Renal cortex interstitium (tissue), 15 donors: ENCODE measurements at places on chromosomes 7 and 10.

DNA sequence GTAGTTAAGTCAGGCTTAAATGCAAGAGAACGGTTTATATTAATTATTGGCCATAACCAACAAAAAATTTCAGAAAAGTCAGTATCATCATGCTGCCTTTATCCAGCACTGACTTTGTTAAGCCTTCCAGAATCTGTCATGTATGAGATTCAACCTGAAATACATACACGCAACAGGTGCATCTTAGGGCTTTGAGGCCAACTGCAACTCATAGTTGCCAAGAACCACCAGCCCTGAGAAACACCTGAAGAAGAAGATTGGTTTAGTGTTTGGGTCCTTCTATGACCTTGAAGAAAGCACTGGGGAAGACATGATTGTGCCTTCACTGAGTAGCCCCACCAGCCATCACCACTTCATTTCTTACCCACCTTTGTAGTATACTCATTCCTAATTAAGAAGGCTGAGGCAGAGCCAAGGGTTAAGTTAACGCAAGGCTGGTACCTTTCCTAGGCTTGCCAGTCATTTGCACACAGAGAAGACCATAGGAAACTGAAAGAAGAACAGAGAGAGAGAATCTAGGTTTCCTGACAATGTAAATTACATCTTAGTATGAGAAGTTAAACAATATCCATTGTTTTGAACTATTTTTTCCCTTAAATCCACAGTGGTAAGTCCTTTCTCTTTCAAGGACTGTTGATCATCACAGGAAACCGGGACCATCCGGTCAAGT lies 200.1 kb upstream of the PRKCQ start:
- DNase-seq = no peak

DNA sequence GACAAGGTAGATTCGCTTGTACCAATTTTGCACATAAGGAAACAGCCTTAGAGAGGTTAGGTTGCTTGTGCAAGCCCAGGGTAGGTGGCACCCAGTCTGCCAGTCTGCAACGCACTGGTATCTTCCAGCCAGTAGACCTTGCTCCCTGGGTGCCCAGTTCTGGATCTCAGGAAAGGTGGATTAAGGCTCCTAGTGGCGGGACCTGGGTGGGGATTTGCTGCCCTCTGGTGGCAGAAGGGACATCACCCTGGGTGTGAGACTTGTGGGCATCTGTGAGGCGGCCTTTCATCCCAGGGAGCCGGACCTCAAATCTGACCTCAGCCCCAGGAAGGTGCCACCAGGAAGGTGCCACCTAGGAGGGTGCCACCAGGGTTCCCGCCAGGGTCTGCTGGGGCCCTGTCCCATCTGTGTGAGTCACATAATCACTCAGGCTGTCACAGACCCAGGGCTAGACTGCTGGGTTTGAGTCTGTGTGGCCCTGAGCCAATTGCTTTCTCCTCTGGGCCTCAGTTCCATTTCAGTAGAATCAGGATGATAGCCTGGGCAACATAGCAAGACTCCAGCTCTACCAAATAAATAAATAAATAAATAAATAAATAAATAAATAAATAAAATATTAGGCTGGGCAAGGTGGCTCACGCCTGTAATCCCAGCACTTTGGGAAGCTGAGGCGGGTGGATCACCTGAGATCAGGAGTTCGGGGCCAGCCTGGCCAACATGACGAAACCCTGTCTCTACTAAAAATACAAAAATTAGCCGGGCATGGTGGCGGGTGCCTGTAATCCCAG lies 5.3 kb upstream of the PRKRIP1 start:
- peak; percentile 67 for DNase-seq

GRCh38 chr10:113236998-113237397 lies 287.0 kb downstream of the TCF7L2 start:
- no peak for DNase-seq

DNA sequence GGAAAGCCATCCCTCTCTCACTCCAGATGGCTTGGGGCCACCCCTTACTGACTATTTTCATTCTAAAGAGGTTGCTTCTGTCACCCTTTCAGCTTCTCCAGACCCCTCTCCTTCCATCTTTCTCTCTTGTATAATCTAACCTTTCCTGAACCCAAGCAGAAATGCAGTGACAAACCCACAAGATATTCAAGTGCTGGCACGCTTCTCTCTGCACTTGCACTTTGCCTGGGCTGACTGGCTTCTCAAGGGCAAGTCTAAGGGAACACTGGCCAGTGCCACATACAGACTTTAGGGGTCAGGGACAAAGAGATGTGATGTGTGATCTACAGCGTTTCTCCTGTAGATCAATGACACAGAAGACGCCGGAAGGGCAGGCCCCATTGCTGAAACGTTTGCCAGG lies 150.4 kb upstream of the LANCL2 start:
- no peak for DNase-seq
